ENCODE measurements at places on chromosomes 6 and 20.
A peak's percentile ranks its signal among the peaks of the same experiment; 100 is the strongest.

DNA sequence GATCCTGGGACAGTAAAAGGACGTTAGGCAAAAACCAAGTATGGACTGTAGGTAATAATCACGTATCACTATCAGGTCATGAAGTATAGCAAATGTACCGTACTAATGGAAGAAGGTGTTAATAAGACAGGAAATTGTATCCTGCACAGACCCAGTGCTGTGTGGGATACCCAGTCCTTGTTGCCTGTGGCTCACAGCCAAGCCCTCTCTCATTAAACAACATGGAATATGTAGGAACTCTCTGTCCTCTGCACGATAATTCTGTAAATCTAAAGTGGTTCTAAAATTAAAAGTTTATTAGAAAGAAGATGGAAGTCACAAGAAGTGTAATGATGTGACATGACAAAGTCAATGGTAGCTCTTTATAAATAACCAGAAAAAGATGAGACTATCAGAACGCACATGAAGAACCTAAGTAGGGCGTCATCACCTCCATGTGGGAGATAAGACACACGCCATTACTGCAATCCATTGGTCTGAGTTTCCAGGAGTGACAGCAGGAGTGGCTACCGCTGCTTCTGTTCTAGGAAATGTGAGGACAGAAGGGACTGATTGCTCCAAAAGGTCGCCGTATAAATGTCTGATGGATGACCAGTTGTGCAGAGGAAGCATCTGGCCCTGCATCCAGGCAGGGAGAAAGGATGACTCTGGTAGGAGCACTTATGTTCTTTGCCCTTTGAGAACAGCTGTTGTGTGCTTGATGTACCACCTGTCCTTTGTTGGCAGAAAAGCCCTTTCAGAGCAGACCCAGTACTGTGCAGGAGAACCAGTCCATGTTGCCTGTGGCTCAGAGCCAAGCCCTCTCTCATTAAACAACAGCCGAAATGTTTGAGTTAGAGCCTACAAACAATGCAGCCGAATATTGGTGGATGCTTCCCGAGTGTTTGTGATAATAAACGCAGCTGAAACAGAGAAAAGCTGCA is 125.6 kb downstream of the FIG4 start:
- no peak for DNase-seq

DNA sequence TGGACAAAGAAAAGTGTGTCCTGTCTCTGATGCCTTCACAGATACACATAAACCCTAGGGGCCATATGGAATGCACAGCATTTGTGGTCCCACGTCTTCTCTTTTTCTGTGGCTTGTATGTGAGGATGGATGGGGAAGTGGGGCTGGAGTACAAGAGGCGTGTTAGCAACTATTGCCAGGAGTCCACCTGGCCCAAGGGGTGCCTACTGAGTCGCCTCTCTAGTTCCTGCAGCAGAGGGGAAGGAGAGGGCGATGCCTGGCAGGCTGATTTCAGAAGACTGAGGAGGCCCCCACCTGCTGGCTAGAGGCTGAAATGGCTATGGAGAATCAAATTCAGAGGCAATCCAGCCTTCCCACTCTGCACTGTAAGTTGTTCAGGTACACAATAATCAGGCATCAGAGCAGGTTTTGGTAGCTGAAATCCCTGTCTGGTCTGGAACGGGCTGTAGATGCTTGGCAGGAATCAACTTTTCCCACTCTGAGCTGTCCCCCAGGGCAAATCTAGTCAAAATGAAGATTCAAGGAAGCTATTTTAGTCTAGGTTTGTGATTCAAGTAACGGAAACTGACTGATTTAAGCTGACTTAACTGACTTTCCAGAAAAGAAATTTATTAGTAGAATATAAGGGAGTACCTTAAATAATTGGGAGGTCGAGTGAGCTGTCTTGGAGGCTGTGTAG is 14.9 kb upstream of the PPARD start:
- peak; percentile 60 for DNase-seq

DNA sequence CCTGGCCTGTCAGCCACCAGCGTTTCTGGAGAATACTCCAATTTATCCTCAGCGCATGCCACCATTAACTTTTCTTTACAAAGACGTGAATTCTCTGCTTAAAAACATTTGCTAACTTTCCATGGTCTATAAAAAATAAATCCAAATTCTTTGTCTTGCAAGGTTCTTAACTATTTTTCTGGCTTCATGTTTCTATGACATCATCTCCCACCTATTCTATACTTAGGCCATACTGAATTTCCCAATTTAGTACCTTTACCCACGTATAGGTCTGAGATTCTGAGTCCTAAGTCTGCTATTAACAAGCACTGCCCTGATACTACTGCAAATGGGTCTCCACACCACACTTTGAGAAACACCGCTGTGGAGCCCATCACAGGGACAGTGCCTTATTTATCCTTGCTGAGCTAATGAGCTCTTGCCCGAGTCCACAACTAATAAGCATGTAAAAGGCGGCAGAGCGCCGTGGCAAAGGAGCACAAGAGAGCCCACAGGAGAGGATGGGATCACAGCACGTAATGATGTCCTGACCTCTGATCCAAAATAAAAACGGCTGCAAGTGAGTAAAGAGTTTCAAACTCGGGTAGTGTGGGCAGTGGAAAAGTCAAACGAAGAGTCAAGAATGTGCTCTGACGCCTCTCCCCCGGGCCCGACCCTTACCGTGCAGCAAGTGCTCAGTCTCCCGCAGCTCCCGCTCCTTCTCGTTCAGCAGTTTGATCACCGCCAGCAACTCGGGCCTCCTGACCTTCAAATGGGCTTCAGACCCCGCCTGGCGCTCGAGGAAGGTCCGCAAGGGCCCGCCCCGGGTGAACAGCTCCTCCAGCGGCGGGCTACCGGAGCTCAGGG is 519 bp downstream of the MTRF1L start:
- DNase-seq: no peak

GRCh38 chr6:104799134-104799657 is 60.5 kb downstream of the HACE1 start:
- no peak for DNase-seq

DNA sequence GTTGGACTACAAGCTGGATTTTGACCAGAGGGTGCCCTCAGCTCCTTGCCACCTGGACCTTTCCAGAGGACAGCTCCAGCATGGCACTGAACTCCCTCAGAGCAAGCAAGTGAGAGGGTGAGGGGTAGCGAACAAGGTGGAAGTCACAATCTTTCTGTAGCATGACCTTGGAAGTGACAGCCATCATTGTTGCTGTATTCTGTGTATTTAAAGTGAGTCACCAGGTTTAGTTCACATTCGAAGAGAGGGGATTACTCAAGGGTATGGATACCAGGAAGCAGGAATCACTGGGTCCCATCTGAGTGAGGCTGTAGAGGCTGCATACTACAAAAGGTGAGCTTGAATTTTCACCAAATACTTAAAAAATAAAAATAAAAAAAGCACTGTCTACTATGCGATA is 280.0 kb upstream of the SPTLC3 start:
- no peak for DNase-seq

DNA sequence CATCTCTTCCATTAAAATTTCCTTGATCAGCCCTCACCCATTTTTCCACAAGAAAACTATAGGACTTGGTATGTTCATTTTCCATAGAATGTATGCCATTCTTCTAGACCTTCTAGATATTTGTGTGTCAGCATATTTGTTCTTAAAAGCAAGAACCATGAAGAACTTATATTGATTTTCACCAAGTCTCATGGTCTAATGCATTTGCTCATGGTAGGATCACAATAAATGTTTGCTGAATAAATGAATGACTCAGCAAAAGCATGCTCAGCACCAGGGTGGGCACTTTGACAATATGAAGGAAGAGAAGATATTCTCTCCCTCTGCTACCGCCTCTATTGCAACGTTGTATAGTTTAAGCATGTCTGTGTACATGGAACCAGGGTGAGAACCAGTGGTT is 805.5 kb upstream of the SLC35B3 start:
- DNase-seq: no peak

- no peak for DNase-seq
These were observed 46.7 kb upstream of the CLIC5 start for GRCh38 chr6:46062312-46062711.

GRCh38 chr6:18823782-18824386 is 436.7 kb downstream of the RNF144B start:
- DNase-seq: no peak

GRCh38 chr20:41275301-41275731 is 42.2 kb downstream of the ZHX3 start:
- no peak for DNase-seq

DNA sequence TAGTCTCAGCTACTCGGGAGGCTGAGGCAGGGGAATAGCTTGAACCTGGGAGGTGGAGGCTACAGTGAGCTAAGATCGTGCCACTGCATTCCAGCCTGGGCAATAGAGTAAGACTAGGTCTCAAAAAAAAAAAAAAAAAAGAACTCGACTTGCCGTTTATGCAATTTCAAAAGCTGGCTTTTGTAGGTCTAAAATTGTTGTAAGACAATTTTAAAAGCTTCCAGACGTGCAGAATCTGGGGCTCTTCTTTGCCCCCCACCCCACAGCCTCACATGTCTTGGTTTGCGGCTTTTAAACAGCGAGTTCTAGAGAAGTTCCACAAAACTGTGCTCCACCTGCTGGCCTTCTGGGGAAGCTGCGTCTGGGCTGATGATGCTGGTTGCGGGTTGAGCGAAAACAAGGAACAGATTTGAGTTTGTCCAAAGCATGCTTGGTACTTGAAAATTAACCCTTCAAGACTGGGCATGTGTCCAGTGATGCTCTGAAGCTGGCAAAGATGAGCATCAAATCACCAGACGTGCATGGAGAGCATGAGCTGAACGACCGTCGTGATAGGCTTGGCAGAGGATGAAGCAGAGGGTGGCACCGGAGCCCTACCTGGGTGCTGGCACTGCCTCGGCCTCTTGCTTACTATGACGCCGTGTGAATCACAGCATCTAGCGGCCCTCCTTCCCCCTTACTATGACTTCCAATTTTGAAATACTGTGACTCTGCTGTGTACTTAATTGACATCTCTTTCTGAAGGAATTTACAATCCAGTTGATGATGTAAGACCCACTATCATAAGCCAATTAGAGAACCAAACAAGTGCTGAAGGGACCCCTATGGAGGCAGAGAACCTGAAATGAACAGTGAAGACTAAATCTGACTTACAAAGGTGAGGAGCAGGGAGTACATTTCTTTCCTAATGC is 171.4 kb downstream of the GMPR start:
- no peak for DNase-seq

- no peak for DNase-seq
These were observed 156.8 kb upstream of the MLN start for GRCh38 chr6:33960345-33961313.

- DNase-seq: no peak
These were observed 160.1 kb downstream of the ERMARD start for GRCh38 chr6:169911264-169912263.

- DNase-seq: no peak
These were observed 26.2 kb downstream of the MYO6 start for GRCh38 chr6:75775219-75775618.

DNA sequence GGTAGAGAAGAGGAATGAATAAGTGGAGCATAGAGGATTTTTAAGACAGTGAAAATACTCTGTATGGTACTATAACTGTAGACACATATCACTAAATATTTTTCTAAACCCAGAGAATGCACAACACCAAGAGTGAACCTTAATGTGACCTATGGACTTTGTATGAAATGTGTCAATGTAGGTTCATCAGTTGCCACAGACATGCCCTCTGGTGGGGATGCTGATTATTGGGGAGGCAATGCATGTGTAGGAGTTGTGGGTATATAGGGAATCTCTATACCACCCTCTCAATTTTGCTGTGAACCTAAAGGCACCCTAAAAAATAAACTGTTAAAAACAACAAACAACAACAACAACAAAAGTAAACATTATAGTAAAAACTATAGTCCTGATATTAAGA is 293.7 kb downstream of the RNF144B start:
- no peak for DNase-seq

DNA sequence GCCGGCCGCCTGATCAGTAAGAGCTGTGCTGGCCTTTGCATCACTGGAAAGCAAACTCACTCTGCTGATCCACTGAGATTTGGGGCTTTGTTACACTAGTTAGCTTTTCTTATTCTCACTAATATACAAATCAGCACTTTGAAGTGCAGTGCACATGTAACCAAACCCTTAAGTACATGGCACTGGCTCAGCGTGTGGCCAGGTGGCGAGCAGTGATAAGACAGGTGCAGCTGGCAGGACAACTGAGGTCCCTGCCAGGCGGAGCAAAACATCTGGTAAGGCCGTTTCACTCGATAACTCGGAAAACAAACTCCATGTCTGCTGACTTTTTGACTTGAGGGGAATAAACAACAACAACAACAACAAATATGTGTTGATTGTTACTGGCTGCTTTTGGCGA is 11.0 kb downstream of the GFRA4 start:
- no peak for DNase-seq

DNA sequence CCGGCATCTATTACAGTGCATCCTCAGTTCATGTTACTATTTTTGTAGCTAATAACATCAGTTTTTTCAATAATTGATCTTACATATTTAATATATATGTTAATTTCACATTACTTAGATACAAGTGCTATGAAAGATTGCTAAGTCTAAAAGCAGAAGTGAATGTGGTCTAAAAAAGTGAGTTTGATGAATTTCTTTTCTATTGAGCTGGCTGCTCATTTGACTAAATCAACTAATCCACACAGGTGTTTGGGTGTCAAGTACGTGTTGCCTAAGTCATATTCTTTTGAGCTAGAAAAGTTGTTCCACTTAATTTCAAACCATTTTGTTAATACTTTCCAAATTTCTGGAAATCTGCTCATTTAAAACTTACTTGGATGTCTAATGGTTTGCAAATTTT is 46.6 kb upstream of the EZR start:
- DNase-seq: no peak

DNA sequence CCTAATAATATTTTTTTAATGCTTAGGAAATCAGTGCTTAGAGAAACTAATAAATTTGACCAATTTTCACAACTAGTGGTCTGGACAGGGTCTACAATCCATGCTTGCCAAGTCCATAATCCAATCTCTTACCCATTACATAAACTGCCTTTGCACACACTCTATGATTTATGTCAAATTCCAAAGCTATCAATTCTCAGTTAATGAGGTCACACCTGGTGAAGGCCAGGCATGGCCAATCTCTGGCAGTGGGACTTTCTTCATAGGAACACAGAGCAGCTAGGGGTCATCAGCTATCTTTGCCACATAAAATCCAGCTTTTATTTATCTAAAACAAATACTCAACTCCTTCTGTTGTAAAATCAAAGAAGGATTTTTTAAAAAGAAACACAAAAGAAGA is 21.2 kb downstream of the PAK5 start:
- DNase-seq: no peak

GRCh38 chr20:11935212-11936154 is 17.8 kb downstream of the BTBD3 start:
- DNase-seq: no peak

DNA sequence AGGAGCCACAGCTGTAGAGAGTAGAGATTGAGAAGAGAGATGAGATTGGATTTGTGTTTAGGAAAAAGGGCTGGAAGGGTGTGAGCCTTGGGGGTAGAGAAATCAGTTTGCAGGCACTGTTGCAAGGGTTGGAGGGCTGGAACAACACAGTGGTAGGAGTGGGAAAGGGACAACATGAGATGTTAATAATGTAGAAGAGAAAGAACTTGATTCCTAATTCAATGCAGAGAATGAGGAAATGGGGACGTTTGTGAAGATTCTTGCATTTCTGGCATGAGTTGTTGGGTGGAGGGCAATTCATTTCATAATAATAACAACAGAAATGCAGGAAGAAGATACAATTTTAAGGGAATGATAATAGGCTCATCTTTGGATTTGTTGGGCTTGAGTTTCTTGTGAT is 141.4 kb upstream of the TBX18 start:
- no peak for DNase-seq

All from activated CD8-positive, alpha-beta memory T cell treated with anti-CD3 and anti-CD28 coated beads for 4 hours (primary cell).